ENCODE measurements at places on chromosomes 6 and 20.

DNA sequence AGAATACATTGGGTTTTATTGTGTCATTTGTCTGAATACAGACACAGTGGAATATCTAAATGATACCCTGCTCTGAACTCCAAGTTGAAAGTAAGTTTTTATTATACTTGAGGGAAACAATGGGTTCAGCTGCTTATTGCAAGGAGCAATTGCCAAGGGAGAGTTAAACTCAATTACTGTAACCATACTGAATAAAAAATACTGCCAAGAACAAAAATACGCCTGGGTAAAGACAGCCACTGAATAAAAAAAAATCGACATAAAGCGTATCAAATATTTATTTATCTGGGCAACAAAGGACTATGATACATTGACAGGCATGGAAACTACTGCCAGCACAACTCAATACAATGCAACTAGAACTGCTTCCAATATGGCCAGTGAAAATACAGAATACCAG lies 18.1 kb downstream of the TFAP2A start:
- no peak for DNase-seq

GRCh38 chr6:3026791-3027626 lies 27.3 kb downstream of the NQO2 start:
- DNase-seq: peak; percentile 6

- peak; percentile 47 for DNase-seq
Measured at GRCh38 chr6:25889877-25890853, 16.1 kb upstream of the SLC17A3 start.

DNA sequence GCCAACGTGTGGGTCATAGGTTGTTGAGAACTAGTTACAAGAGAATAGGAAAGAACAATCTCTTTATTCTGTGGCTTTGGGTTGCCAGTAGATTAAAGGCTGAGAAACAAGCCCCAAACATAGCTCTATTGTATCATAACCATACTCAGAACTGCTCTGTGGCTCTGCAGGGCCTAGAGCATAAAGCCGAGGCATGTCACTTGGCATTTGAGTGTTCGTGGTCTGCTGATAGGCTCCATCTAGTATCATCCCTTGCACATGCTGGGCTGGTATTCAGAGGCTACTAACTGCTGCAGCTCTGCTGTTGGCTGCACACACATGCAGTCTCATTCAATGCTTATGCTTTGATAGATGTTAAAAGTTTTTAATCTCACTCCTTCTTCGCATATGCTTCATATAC lies 157.9 kb downstream of the OGFRL1 start:
- DNase-seq: no peak

- no peak for DNase-seq
Measured at GRCh38 chr20:36969478-36970186, 18.1 kb upstream of the SAMHD1 start.

GRCh38 chr6:111718990-111719389 lies 113.3 kb upstream of the TRAF3IP2 start:
- DNase-seq: no peak

DNA sequence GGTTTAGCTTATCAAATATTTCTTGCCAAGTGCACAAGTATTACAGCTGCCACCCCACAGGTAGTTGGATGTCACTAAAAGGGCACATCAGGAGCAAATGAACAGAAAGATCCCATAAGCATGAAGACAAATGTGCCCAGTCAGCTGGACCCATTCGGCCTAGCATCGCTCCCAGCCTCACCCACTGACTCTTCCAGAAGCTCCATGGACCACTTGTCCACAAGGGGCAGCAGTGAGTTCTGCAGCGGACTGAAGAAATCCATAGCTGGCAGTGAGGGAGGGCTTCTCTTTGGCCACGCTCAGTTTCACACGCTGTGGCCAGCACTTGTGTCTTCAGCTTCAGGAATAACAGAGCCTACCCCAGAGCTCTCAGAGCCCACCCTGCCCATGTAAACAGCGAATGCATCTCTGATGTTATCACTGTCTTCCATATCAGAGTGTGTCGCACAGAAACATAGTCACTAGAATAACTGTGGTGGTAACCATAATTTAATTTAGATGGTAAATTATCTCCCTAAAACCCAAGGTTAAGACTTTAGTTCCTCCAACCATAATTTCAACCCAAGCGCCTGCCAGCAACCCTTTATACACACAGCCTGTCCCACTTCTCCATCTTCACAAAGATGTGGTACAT lies 15.8 kb downstream of the CGA start:
- peak; percentile 70 for DNase-seq

- DNase-seq: no peak
Measured at GRCh38 chr6:31378062-31378720, 21.2 kb upstream of the HLA-B start.

- DNase-seq: no peak
Measured at GRCh38 chr6:37713529-37714119, 15.9 kb upstream of the MDGA1 start.

DNA sequence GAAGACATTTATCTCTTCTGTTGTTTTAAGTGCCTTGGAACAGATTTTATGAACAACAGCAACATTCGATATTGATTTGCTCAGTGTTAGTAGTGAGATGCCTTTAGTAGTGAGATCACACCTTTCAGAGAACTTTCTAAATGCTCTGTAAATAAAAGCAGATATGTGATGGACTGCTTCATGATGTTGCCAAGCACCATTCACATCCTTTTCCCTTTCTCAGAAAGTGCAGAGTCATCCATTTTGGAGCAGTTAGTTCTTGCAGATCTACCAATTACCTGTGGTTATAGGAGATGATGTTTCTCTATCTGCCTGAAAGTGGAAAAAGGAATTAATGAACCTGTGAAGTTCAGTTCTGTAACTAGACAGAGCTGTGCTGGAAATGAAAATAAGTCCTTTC lies 27.0 kb downstream of the CBFA2T2 start:
- DNase-seq: no peak

GRCh38 chr20:9015984-9016324 lies 52.9 kb upstream of the PLCB4 start:
- DNase-seq: no peak

- DNase-seq: no peak
Measured at GRCh38 chr20:34084227-34084923, 27.7 kb downstream of the EIF2S2 start.

DNA sequence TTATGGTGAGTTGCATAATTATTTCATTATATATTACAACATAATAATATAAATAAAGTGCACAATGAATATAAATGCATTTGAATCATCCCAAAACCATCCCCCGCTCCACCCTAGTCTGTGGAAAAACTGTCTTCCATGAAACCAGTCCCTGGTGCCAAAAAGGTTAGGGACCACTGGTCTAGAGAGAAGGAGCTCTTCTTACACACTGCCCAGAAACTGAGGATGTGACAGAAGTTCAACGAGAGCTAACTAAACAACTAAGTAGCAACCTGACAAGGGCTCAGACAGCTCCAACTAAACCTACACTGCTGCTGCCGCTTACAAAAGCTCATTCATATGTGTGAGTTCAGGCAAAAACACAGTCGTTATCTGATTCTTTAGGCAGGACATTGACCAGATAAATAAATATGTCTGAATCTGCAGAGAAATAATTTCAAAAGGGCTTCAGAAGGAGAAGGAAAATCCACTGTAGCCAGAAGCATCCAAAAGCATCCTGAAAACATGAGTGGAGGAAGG lies 125.9 kb downstream of the ATXN1 start:
- DNase-seq: no peak

DNA sequence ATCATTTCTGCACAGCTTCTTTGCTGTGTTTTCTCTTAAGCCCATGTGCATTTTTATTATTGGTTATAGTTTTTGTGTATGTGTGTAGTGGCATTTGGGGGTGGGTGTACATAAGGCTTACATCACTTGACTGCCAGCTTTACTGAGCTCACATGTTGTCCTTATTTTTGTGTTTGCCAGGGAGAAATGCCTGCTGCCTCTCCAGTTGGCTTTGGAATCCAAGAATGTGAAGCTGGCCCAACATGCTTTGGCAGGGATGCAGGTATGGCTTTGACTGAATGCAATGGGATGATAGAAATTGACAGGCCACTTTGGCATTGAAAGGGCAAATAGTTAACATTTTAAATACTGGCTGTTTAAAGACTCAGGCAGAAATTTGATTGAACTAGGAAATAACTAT lies 11.4 kb downstream of the PBOV1 start:
- no peak for DNase-seq

DNA sequence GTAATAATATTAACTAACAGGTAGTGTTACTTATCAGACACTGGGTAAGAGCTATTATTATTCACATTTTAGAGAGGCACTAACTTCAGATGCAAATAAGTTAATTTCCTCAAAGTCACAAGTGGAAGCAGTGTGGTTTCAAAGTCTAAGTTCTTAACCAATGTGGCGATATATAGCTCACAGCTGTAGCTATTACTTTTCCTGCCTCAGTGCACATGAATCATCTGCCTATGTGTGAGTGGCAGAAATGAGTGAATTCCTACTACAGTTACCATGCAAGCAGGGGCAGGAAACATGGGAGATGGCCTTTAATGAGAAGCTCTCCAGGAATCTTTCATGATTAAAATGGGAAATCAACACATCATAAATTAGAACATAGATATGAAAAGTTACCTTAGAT lies 126.2 kb upstream of the EYA4 start:
- DNase-seq: no peak

DNA sequence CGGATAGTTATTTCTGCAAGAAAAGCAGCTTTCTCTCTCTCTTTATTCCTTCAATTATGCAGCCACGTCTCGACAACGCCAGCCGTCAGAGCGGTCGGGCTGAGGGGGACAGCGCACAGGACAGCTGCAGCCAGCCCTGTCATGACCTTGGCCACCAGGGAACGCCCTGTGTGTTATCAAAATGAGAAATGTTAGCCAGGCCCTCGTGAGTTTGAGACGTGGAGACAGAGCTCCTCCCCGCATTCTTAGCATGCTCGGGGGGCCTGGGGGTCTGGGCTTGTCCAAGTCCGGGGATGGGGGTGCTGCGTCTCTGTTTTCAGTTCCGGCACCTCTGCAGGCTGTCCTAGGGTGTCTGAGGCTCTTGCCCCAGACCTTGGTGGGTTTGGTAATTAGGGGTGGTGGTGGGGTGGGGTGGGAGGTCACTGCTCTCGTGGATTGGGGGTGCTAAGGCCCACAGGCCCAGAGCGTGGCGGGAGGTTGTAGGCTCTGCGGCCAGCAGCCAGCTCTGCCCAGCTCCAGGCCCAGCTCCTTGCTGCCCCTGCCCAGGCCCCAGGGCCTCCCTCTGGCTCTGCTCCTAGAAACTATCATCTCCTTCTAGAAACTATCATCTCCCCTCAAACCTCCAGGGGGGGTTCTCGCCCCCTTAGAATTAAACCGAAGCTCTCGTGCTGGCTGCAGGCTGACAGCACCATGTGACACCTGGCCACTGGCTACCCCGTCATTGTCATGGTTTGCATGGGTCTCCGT lies 54.3 kb upstream of the GATA5 start:
- no peak for DNase-seq

- DNase-seq: no peak
Measured at GRCh38 chr6:149820506-149820905, 43.7 kb downstream of the LRP11 start.

DNA sequence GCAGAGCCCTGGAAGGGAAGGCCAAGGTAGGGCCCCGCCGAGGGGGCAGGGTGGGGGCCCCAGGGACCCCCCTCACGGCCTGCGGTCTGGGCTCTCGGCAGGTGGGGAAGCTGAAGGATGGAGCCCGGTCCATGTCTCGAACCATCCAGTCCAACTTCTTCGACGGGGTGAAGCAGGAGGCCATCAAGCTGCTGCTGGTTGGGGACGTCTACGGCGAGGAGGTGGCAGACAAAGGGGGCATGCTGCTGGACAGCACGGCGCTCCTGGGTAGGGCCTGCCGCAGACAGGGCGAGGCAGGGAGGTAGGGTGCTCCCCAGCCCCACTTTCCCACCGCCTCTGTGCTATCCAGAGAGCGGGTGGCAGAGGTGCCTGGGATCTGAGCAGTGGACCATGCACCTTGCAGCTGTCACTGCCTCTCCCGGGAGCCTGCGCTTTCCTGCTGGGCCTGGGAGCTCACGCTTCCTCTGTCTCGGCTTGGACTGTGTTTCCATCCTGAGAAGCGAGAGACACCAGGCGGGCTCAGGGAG lies 83.1 kb downstream of the SYNJ2 start:
- no peak for DNase-seq

DNA sequence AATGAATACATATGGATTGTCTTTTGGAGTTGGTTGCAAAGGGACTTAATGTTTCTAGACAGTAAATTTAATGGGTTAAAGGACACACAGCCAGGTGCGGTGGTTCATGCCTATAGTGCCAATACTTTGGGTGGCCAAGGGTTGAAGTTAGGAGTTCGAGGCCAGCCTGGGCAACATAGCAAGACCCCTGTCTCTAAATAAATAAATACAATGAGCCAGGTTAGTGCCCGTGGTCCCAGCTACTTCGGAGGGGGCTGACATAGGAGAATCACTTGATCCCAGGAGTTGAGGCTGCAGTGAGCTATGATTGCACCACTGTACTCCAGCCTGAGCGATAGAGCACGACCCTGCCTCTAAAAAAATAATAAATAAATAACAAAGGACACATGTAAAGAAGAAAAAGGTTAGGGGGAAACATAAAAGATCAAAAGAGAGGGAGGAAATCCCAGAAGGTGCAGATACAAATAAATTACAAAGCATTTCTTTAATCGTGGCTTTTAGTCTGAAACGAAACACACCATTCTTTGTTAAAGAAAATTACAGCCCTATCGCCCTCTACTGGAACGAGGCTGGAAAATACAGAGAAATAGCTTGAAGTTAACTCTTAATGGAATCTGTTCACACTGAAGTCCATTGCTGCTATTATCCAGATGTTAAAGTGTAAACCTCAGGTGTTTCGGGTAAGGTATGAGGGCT lies 42.6 kb upstream of the SCML4 start:
- DNase-seq: no peak

Data from H7 (cell line).